Fibroblast of skin of left biceps (primary cell): ENCODE measurements at places on chromosomes 13 and 19.

- DNase-seq, result no peak
Observed at GRCh38 chr19:1794424-1795172, 17.5 kb downstream of the ATP8B3 start.

DNA sequence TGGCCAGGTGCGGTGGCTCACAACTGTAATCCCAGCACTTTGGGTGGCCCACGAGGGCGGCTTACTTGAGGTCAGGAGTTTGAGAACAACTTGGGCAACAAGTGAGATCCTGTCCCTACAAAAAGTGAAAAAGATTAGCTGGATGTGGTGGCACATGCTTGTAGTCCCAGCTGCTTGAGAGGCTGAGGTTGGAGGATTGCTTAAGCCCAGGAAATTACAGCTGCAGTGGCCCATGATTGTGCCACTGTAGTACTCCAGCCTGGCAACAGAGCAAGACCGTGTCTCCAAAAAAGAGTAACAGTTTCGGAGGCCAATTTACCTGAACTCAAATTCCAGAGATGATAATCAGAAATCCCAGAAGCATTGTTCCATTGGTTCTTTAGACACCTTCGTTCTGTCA is 4.4 kb downstream of the ZNF473 start:
- DNase-seq, result no peak

DNA sequence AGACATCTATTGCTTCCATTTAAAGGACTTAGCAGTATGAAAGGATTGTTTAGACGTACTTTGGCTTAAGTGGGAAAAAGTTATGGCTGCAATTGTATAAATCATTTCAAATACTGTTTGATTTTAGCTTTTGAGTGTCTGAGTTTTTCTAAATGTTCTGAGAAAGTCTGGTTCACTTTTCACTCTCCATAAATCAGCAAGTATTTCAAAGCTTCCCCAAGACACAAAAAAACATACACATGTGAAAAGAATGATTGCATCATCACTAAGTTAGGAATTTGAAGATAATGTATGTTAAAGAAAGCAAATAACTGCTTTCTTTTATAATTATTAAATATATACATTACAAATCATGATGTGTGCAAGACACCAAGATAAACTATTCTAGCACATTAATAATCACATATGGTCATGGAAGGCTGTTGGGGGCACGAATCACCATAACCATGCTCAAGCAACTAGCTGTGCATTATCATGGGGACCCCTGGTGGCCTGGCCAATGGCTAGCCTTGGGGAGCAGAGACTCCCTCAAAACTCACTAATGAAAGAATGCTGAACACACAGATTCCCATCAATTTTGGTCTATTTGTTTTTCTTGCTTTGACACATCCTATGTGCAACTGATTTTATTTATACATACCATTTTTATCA is 111.1 kb downstream of the MIPEP start:
- peak; percentile 72 for DNase-seq

- no peak for DNase-seq
Observed at GRCh38 chr13:42484386-42484785, 89.6 kb upstream of the TNFSF11 start.

GRCh38 chr13:102965802-102966201 is 100.4 kb downstream of the SLC10A2 start:
- no peak for DNase-seq

DNA sequence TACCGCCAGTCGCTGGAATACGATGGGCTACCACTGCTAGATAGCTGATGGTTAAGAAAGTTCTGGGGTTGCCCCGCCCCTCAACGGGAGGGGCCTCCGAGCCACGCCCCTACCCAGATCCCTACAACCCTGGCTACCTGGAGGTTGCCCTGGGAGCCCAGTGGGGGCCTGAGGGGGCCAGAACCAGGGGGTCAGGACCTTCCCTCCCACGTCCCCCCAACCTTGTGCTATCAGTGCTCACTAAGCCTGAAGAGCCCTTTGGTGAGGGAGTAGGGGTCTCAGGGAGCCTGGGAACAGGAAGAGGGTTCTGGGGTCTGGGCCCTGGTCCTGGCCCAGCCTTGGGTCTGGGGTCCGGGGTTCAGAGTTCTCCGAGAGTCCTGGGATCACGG is 8.9 kb downstream of the OCEL1 start:
- no peak for DNase-seq

GRCh38 chr13:110374431-110375370 is 67.6 kb downstream of the COL4A2 start:
- no peak for DNase-seq

GRCh38 chr13:95805921-95806320 is 129.0 kb downstream of the DNAJC3 start:
- DNase-seq, result no peak

DNA sequence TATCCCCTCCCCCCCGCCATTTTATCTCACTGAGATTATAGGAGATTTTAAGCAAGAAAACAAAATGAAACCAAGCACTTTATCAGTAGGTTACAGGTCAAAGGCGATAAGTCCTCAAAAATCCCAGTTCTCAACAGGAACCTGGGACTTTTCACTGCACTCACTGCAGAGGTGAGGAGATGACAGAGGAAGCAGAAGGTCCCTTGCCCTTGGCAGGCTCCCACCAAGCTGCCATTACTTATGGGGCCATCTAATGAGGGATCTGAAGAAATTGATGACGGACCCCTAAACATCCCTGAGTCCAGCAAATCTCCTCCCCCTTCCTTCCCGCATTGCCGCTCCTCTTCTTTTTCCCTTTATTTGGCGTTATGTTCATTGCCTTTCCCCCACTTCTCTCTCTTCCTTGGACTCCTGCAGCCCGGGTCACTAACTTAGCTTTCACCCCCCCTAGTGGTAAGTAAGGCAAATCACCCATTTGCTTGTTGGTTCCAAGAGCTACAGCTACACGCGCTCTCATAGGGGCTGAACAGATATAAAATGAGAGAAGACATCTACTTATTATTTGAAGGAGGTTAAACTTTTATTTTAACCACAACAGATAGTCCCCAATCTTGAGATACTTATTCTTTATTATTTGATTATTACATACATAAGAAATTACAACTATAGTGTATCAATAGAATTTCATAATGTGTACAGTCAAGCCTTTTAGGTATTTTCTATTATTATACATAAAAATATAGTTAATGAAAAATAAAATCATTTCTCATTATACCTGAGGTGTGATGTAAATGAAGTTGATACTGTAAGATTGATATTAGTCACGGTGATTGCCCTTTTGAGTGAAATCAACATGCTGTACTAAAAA is 52.0 kb upstream of the ARGLU1 start:
- DNase-seq, result peak; percentile 36

- no peak for DNase-seq
Observed at GRCh38 chr13:23701186-23701585, 131.0 kb downstream of the TNFRSF19 start.

- DNase-seq, result no peak
Observed at GRCh38 chr19:45008552-45008951, 7.3 kb downstream of the RELB start.

- no peak for DNase-seq
Observed at GRCh38 chr13:106213028-106213757, 322.3 kb downstream of the EFNB2 start.

DNA sequence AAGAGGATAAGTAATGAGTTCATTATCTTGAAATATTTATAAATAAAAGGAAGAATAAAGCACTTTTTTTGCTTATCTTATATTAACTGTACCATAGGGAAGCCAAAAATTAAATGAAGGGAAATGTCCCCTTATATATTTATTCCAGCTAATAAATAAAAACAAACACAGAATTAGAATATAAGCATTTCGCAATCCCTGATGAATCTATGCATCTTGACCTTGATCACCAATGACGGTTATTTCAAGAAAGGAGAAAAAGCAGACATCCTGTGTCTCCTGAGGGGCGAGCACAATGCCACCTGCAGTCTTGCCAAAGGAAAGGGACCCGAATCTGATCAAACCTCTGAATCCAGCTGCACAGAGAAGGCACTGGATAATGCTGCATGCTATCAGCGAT is 29.3 kb upstream of the IRS2 start:
- no peak for DNase-seq

DNA sequence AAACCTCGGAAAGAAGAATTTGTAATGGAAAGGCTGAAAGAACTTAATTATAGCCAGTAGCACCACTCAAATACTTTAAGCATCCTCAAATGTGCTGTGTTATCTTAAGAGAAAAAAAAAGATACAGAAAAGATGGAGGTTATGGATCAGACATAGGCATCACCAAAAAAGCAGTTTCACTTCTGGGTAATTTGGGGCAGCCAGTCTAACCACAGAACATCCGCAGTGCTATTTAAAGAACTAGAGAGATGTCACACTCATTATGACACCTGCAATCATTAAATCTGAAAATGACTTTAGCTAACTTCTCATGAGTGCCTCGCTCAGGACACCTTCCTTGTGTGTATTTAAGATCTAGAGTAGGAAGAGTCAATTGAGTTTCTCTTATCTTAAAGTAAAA is 211.8 kb downstream of the RBM26 start:
- no peak for DNase-seq

- DNase-seq, result no peak
Observed at GRCh38 chr13:32017474-32017873, 14.1 kb upstream of the FRY start.

- no peak for DNase-seq
Observed at GRCh38 chr19:38666663-38667511, 19.4 kb downstream of the ACTN4 start.

- DNase-seq, result no peak
Observed at GRCh38 chr19:57096685-57097361, 23.0 kb upstream of the USP29 start.

DNA sequence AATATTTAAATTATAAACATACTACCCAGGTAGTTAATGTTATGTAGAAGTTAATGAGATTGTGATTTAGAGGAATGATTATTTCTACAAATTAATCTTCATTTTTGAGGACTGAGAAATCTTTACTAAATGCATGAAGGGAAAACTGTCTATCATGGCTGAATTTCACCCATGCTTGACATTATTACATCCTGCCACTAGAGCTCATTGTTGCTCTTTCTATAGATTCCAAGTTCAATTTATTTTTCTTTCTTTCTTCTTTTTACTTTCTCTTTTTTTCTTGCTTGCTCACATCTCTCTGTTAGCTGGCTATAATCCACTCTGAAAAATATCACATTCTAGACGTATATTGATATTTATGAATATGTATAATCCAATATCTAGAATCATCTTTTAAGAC is 505.0 kb upstream of the KLHL1 start:
- DNase-seq, result no peak

- no peak for DNase-seq
Observed at GRCh38 chr13:80151016-80151415, 189.9 kb downstream of the SPRY2 start.

DNA sequence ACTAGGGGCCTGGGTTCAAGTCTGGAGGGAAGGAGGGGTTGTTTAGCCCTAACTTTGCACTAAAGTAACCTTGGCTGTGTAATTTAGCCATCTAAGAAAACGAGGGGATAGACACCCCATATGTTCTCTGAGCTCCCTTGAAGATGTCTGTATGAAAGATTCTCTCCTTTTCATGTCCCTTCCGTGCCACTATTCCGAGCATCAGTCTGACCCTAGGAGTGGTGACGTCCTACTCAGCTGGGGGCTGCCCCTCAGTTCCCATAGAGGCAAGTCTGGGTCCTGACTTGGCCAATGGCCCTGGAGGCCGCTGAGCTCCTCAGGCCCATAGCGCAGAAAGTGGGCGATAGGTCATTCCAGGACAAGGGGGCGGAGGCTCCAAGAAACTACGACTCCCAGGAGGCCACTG is 790 bp upstream of the WDFY2 start:
- no peak for DNase-seq

GRCh38 chr19:46784262-46785053 is 3.9 kb downstream of the SLC1A5 start:
- DNase-seq, result peak; percentile 91

GRCh38 chr19:35509861-35510625 is 3.4 kb downstream of the DMKN start:
- no peak for DNase-seq

- no peak for DNase-seq
Observed at GRCh38 chr19:10390652-10391286, 10.4 kb upstream of the TYK2 start.

GRCh38 chr13:71801781-71802180 is 65.2 kb downstream of the DACH1 start:
- no peak for DNase-seq

GRCh38 chr13:44758630-44759383 is 182.7 kb upstream of the TSC22D1 start:
- peak; percentile 79 for DNase-seq

DNA sequence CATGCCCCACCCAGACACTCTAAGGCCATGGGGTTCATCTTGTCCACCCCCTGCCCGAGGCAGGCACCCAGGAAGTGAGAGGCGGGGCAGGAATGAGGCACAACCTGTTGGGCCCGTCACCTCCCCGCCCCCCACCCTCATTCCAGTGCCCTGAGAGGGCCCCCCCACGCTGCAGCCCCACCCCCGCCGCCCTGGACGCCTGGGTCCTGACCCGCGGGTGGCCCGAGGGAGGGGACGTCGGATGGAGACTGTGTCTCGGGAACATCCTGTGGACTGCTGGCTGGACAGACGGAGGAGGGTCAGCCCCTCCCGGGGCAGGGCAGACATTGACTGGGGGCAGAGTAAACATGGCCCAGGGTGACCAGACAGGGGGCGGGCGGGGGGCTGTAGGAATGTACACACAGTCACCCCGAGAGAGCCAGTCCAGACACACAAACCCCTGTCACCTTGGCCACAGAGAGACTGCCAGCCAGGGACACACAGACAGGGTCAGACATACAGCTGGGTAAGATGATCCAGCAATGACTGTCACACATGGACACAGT is 7.4 kb upstream of the JUNB start:
- no peak for DNase-seq

DNA sequence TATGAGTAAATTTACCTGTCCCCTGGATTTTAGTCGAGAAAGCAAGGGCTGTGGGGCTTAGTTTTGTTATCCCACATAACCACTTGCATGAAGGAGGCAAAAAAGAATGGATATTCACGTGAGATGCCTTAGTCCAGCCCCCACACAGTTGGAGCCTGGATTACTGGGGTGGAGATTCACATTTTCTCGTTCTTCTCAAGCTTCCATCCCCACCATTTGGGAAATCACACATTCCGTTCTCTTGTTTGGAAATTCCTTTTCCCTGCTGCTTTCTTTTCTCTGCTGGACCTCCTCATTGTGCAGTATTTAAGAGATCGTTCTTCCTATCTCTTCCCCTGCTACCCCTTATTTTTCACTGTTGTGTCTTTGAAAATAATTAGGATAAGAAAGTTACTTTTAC is 45.1 kb upstream of the FARP1 start:
- no peak for DNase-seq

DNA sequence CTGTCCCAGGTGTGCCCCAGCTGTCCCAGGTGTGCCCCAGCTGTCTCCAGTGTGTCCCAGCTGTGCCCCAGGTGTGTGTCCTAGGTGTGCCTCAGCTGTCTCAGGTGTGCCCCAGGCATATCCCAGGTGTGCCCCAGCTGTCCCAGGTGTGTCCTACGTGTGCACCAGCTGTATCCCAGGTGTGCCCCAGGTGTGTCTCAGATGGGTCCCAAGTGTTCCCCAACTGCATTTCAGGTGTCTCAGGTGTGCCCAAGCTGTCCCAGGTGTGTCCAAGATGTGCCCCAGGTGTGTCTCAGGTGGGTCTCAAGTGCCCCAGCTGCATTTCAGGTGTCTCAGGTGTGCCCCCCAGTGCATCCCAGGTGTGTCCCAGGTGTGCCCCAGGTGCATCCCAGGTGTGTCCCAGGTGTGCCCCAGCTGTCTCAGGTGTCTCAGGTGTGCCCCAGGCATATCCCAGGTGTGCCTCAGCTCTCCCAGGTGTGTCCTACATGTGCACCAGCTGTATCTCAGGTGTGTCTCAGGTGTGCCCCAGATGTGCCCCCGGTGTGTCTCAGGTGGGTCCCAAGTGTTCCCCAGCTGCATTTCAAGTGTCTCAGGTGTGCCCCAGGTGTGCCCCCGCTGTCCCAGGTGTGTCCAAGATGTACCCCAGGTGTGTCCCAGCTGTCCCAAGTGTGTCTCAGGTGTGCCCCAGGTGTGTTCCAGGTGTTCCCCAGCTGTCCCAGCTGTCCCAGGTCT is 1.3 kb upstream of the GRK1 start:
- DNase-seq, result no peak
